ENCODE measurements at places on chromosomes 3 and 15. TPM values are rescaled to one million over a fixed set of nuclear protein-coding genes. Genes with fewer than 3 reads are reported as not detected.

- DNase-seq = no peak
Observed at GRCh38 chr3:159123877-159124276, 322.0 kb downstream of the MFSD1 start.

GRCh38 chr15:76954744-76955143 is 23.2 kb downstream of the RCN2 start:
- no peak for DNase-seq

DNA sequence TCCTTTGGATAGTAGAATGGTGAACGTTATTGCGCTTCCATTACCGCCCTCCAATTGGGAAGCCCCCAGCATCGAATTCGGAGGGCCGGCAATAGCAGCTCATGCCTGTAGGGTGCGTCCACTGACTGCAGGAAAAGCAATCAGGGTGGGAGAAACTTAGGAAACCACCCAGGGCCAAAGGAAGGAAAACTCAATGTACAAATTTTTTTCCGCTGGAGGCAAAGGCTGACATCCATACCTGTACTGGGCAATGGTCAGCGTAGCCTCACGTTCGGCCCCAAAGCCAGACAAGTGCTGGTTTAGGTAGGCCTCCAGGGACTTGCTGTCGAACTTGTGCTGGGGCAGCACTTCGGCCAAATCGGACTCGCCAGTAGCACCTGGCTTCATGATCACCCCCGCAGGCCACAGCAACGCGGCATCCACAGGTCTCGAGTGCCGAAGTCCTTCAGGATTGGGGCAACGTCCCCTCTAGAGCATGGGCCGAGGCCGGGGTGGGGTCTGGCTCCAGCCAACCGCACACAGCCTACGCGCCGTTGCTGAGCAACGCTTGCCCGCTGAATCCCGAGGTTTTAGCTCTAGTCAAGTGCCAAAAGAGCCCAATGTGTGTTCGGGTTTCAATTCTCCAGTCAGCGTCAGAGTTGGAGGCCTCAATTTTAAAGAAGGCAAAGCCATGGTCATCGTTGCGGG is at the start of gene ACAD11:
Gene ACAD11, minus strand, starts transcription at position 445 of the 687 bp plus-strand sequence. Its CDS starts 58 bp downstream, at position 387.
- peak; percentile 77 for DNase-seq

GRCh38 chr15:98040146-98040545 is 79.6 kb downstream of the ARRDC4 start:
- no peak for DNase-seq

DNA sequence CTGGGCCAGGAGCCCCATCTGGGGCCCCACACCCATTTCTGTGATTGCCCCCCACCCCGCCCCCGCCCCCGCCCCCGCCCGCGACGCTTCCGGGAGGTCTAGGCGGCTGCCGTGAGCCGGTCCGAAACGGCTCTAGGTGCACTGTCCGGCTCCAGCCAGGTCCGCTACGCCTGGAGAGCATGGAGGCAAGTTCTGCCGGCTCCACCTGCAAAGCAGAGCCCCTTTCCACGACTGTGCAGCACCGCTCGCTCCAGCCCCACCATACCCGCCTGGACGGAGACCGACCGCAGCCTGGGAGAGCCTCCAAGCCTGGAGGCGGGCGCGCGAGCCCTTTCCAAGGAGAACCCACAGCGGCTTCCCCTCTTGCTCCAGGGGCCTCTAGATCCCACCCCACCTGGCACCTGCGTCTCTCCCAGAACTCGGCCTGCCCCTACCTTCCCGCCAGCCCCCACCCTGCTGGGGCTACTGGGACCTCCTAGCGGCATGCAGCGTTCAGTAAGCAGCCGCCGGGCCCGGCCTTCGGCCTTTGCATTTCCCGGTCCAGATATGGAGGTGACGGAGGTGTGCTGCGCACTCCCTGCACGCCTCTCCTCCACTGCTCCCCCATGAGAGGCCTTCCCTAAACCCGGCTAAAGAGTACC is 66.2 kb downstream of the KLF13 start:
- no peak for DNase-seq

Gene PLA2G4E
- not detected for total RNA-seq

Gene GOLGA6B
- not detected for total RNA-seq

Gene PGBD4
- 6.2 TPM for total RNA-seq

Gene CHDH
- 1.4 TPM for total RNA-seq

Gene CCDC39
- total RNA-seq = 0.62 TPM

Gene WWTR1
- total RNA-seq = 8.0 TPM

Gene TATDN2
- 21.1 TPM for total RNA-seq

Gene EMC7
- 21.2 TPM for total RNA-seq
